ENCODE measurements at places on chromosomes 5 and 9. TPM values are rescaled to one million over a fixed set of nuclear protein-coding genes. Genes with fewer than 3 reads are reported as not detected.
A peak's percentile ranks its signal among the peaks of the same experiment; 100 is the strongest.

DNA sequence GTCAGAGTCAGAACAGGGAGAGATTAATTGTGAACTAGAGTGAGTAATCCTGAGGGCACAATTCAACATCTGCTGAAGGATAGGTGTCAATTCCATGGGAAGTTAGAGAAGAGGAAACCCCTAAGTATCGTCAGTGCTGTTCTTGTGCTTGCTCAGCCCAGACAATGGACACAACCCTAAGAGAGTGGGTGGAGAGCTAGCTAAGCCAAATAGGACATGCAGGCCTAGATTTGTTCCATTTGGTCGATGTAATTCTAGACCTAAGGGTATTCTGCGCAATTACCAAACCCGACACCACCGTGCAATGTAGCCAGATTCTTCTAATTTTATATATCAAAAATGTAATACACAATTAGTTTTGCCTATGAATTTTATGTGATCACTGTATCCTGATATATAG lies 431.6 kb downstream of the SH3GL2 start:
- no peak for DNase-seq

DNA sequence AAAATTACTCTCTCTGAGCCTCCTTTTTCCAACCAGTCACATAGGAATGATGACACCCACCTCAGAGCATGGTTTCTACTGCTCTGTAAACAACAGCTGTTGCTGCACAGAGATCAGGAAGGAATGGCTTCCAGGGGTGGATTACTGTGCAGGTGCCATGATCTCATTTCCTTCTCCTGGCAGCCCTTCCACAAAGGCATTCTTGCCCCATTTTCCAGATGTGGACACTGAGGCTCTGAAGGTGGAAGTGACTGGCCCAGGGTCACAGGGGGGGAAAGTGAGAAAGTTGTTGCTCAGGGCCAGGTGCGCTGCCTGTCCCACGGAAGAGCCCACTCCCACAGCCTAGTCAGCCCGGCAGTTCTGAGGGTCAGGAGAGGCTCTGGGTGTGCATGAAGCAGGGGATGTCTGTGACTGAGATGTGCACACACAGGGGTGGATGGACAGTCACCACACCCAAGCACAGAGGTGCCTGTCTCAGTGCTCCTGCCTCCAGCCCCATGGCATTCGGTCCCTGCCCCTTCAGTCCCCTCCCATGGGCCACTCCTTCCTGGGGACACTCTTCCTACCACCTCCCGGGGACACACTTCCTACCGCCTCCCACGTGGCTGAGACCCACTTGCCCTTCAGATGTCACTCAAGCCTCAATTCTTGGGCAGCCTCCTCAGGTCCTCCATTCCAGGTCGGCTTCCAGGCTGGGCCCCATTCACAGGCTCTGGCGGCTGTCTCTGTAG lies 17.0 kb downstream of the FGFR4 start:
- peak; percentile 40 for DNase-seq

GRCh38 chr9:107090218-107090617 lies 192.9 kb upstream of the RAD23B start:
- DNase-seq, result no peak

DNA sequence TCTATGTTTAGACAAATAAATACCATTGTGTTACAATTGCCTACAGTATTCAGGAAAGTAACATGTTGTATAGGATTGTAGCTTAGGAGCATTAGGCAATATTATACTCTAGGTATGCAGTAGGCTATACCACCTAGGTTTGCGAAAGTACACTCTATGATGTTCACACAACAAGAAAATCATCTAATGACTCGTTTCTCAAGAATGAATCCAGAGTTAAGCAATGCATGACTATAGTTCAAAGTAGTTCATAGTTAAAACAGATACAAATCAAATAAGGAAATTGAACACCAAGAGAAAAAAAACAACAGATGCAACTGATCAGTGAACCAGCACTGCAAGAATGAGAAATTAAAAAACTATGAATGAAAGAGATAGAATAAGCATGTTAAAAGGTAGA lies 27.6 kb upstream of the ABLIM3 start:
- DNase-seq, result no peak

DNA sequence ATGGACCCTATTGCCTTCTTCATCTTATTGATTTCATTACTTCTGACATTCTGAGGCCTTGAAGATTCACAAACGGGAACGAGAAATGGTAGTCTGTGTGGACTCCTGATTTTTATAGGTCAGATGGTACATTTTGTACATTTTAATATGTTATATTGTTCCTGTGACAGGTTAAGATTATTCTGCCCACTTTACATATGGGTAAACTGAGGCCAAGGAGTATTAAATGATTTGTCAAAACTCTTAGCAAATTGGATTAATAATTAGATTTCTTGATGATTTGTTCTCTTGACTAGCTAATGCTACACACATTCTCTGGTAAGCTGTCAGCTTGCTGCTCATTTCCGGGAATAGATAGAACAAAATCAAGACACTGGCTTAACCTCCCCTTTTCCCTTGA lies 1.9 kb downstream of the FAM53C start:
- no peak for DNase-seq

The APBA1 gene
- total RNA-seq, result under 0.01 TPM

The OBP2B gene
- not detected for total RNA-seq

All from MG63 (cell line).